ENCODE measurements at places on chromosomes 16 and 17. TPM values are rescaled to one million over a fixed set of nuclear protein-coding genes. Genes with fewer than 3 reads are reported as not detected.

- H3K27ac ChIP-seq, result no peak overlapping the region
- H3K4me3 ChIP-seq, result no peak overlapping the region
- peaks cover 8% of the 10 kb centered on the region for H3K4me1 ChIP-seq
- DNase-seq, result peak; percentile 39
- peaks cover 33% of the 10 kb centered on the region for H3K27me3 ChIP-seq
Observed at GRCh38 chr17:46815474-46816353, 2.8 kb downstream of the WNT3 start.

PDE6G gene
- total RNA-seq, result 5.7 TPM

GRCh38 chr16:53846971-53847370, 143.0 kb downstream of the FTO start:
- H3K4me3 ChIP-seq, result no peak overlapping the region
- H3K36me3 ChIP-seq, result no peaks in the 10 kb centered on the region
- DNase-seq, result no peak
- H3K4me1 ChIP-seq, result no peaks in the 10 kb centered on the region
- H3K27me3 ChIP-seq, result no peaks in the 10 kb centered on the region
- H3K27ac ChIP-seq, result no peak overlapping the region

DNA sequence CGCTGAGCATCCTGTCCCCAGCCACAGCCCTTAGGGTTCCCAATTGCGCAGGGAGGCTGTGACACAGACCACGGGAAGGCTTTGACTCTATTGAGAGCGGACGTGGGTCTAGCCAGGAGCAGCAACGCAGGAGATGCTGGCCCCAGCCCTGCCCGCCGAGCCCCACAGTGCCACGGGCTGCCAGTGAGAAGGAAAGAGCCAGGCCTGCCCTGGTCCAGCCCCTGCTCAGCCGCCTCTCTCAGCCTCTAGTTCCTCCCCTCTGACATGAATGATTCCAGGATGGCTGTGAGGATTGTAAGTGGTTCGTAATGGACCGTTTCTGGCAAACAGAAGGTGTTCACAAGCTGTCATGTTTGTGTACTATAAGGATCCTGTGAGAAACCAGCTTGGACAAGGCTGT, 2.5 kb downstream of the BHLHA9 start:
- no peak for DNase-seq
- H3K4me1 ChIP-seq, result no peaks in the 10 kb centered on the region
- no peaks in the 10 kb centered on the region for H3K27me3 ChIP-seq

GRCh38 chr17:4919511-4920047, 12.5 kb upstream of the GP1BA start:
- H3K36me3 ChIP-seq, result no peaks in the 10 kb centered on the region
- H3K27me3 ChIP-seq, result no peaks in the 10 kb centered on the region
- DNase-seq, result peak; percentile 40
- peaks cover 3% of the 10 kb centered on the region for H3K4me1 ChIP-seq
- no peak overlapping the region for H3K4me3 ChIP-seq

GRCh38 chr17:7429722-7430121, 1.1 kb downstream of the SPEM3 start:
- no peaks in the 10 kb centered on the region for H3K4me1 ChIP-seq
- no peaks in the 10 kb centered on the region for H3K27me3 ChIP-seq
- H3K27ac ChIP-seq, result no peak overlapping the region
- H3K4me3 ChIP-seq, result no peak overlapping the region
- no peak for DNase-seq
- H3K36me3 ChIP-seq, result no peaks in the 10 kb centered on the region

- peaks cover 12% of the 10 kb centered on the region for H3K36me3 ChIP-seq
- no peaks in the 10 kb centered on the region for H3K4me1 ChIP-seq
- no peaks in the 10 kb centered on the region for H3K27me3 ChIP-seq
- no peak for DNase-seq
- no peak overlapping the region for H3K4me3 ChIP-seq
Observed at GRCh38 chr16:12985516-12985915, 84.1 kb downstream of the SHISA9 start.

GRCh38 chr17:42784811-42785592, 4.6 kb downstream of the WNK4 start:
- peaks cover 10% of the 10 kb centered on the region for H3K27me3 ChIP-seq
- no peaks in the 10 kb centered on the region for H3K36me3 ChIP-seq
- no peak overlapping the region for H3K27ac ChIP-seq
- no peaks in the 10 kb centered on the region for H3K4me1 ChIP-seq
- DNase-seq, result peak; percentile 40

GRCh38 chr16:30651124-30652004, 604 bp downstream of the PRR14 start:
- peaks cover 7% of the 10 kb centered on the region for H3K27me3 ChIP-seq
- H3K36me3 ChIP-seq, result peaks cover 5% of the 10 kb centered on the region
- no peak overlapping the region for H3K27ac ChIP-seq
- H3K4me3 ChIP-seq, result peak overlapping the region; percentile 93
- no peaks in the 10 kb centered on the region for H3K4me1 ChIP-seq

WRAP53 gene
- 29.8 TPM for total RNA-seq

MT1G gene
- total RNA-seq, result 23.4 TPM

DNA sequence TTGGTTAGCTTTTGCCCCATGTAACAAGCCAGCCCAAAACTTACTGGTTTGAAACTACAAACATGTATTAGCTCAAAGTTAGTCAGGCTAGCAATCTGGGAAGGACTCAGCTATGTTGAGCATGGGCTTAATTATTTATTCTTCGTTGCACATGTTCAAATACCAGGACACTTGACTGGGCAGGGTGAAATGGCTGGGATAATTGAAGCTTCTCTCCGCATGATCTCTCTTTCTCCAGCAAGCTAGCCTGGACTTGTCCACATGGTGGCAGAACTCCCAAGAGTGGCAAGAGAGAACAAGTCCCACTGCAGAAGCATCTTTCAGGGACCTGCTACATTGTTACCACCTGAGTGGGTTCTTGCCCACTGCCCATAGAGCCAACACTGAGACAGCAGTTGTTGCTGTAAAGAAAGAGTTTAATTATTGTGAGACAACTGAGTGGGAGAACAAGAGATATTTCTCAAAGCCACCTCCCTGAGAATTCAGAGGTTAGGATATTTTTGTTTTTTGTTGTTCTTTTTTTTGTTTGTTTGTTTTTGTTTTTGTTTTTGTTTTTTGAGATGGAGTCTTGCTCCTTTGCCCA, 16.8 kb upstream of the ATF7IP2 start:
- H3K27ac ChIP-seq, result no peak overlapping the region
- H3K4me1 ChIP-seq, result no peaks in the 10 kb centered on the region
- H3K4me3 ChIP-seq, result no peak overlapping the region

OR4D1 gene
- total RNA-seq, result 0.15 TPM

DNA sequence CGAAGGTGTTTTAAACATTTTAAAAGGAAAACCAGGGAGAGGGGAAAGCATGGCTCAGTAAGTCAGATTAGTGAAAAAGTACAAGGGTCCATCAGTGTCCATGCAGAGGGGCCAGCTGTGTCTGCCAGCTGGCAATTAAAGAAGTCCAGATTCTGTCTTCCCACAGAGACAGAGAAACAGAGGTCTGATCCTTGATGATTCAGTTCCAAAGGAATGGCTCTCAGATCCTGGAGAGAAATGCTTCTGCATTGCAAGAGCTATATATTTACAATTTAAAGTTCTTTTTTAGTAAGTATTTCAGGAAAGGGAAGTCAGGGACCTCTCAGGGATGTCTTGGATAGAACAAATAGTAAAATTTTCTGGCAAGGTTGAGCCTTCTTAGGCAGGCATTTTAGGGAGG, 56.2 kb downstream of the HSD17B2 start:
- no peaks in the 10 kb centered on the region for H3K36me3 ChIP-seq
- peaks cover 4% of the 10 kb centered on the region for H3K4me1 ChIP-seq
- no peak overlapping the region for H3K4me3 ChIP-seq
- no peak for DNase-seq

DNA sequence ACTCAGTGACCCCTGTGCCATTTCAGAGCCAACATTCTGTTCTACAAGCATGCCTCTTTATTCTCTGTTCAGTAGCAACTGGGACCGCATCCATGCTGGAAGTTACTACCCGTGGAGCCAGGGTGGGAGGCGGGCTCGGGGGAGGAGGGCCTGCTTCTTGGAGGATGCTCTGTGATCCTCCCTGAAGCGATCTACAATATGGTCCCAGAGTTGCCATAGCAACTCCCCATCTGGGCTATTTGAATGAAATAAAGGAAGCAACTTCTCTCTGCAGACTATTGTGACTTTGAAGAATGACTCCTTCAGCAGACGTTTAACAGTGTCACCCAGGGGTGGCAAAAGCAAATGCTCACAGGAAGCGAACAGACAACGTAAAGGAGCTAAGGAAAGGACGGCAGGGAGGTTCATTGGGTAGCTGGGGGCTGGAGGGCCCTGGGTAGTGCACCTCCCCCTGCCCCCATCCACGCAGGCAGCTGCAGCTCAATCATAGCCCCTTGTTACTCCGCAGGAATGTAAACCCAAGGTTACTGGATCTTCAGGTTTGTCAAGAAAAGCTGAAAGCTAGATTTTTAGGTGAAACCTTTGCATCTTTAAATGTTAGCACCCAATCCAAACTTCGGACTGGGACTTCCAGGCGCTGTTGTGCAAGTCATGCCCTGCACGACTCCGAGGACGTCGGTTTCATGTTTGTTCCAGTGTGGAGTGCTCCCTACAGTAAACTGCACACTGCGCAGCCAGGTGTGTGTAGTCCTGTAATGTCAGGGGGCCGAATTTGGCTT, 51.1 kb upstream of the MEAK7 start:
- H3K27ac ChIP-seq, result no peak overlapping the region
- H3K36me3 ChIP-seq, result no peaks in the 10 kb centered on the region
- peaks cover 4% of the 10 kb centered on the region for H3K4me1 ChIP-seq
- H3K27me3 ChIP-seq, result no peaks in the 10 kb centered on the region
- no peak overlapping the region for H3K4me3 ChIP-seq
- DNase-seq, result no peak

DNA sequence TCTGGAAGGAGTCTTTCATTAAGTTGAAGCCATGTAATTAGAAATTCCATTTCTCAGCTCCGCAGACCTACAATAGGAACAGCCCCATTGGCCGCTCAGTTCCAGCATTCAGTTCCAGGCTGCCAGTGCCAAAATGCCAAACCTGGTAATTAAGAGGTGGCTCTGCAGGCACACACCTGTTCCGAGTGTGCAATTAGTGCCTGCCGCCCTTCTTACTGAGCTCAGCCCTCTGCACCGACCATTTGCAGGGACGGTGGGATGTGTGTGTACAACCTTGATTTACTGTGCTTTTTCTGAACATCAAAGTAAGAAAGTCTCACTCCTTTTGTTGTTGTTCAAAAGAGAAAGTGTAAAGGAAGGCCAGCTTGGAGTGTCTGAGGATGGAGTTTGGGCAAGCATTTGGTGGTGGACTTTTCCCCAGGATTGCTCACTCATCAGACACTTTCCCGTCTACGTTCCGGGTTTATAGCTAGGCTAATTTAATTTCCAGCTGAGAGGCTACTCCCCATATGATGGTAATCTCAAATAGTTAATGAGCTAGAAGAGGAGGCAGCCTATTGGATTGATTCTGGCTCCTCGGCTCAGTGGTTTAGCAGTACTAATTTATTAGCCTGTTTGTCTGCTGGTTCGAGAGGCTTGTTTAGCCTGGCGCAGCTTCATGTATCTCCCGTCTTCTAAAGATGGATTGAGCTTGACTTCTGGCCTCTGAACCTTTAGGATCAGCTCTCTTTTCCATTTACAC, 20.0 kb downstream of the HS3ST3B1 start:
- no peaks in the 10 kb centered on the region for H3K36me3 ChIP-seq
- no peak overlapping the region for H3K27ac ChIP-seq
- DNase-seq, result no peak
- H3K27me3 ChIP-seq, result no peaks in the 10 kb centered on the region

FAM20A gene
- 34.4 TPM for total RNA-seq

LRRC37A gene
- total RNA-seq, result 2.0 TPM

DNA sequence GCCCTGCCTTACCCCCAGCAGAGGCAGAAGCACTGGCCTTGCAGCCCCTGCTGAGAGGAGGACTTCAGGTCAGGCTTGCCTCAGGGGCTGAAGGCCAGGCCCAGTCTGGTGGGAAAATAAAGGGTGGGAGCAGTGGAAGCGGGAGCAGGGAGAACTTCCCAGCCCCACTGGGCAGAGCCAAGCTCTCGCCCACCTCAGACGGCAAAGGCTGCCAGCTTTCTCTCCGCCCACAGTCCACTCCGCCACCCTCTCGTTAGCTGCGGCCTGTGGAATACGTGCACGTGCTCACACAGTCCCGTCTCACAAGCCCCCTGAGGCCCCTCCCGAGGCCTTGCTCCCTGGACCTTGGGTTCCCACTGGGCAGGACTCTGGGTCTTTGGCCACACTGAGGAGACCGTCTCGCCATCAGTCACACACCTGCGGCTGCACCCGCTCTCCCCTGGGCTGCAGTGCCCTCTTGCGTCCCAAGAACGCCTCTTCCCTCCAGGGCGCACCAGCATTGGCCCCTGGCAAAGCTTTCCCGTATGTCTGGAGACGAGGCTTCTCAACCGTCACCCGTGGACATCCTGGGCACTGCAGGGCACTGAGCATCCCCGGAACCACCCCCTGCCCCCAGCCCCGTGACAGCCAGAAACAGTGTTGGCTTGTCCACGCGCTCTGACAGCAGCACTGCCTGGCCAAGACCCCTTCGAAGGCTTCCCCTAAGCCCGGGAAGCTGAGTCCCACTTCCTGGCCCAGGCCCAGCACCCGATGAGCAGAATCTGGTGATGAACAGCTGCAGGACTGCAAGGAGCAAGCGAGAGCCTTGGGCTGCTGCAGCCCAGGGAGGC, 8.3 kb downstream of the MRPL28 start:
- no peaks in the 10 kb centered on the region for H3K4me1 ChIP-seq
- DNase-seq, result peak; percentile 87
- no peak overlapping the region for H3K4me3 ChIP-seq
- no peaks in the 10 kb centered on the region for H3K27me3 ChIP-seq
- H3K36me3 ChIP-seq, result peaks cover 11% of the 10 kb centered on the region
- no peak overlapping the region for H3K27ac ChIP-seq

SEPTIN12 gene
- not detected for total RNA-seq

CTRB1 gene
- not detected for total RNA-seq

SMPD3 gene
- 0.94 TPM for total RNA-seq

DNA sequence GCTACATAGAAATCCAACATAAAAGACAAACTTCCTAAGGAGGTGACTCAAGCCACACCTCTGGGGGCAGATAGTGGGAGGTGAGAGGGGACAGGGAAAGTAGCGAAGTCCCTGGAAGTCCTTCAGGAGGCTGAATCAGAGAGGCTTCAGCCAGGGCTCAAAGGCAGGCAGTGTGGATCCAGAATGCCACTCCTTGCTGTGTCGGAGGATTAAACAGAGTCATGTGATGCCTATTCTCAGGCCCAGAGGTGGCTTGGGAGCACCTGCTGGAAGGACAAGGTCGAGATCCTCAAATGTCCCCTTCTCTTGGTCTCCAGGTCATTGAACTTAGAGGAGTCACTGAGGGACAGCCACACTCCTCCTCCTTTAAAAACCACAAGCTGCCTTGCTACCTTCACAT, 391.1 kb downstream of the SOX9 start:
- no peaks in the 10 kb centered on the region for H3K27me3 ChIP-seq
- DNase-seq, result no peak
- peaks cover 5% of the 10 kb centered on the region for H3K4me1 ChIP-seq
- no peak overlapping the region for H3K27ac ChIP-seq
- H3K4me3 ChIP-seq, result no peak overlapping the region
- H3K36me3 ChIP-seq, result no peaks in the 10 kb centered on the region

GRCh38 chr16:67000384-67001351, 12.3 kb downstream of the CES4A start:
- peaks cover 9% of the 10 kb centered on the region for H3K27me3 ChIP-seq
- H3K4me1 ChIP-seq, result no peaks in the 10 kb centered on the region
- DNase-seq, result peak; percentile 80
- H3K27ac ChIP-seq, result no peak overlapping the region
- H3K4me3 ChIP-seq, result peak overlapping the region; percentile 66
- no peaks in the 10 kb centered on the region for H3K36me3 ChIP-seq

NCBP3 gene
- 45.7 TPM for total RNA-seq

SULT1A3 gene
- total RNA-seq, result 21.8 TPM

Measured in H9 (cell line).